T-helper 2 cell (primary cell): ENCODE measurements at places on chromosomes 11 and 22.
A peak's percentile ranks its signal among the peaks of the same experiment; 100 is the strongest.

GRCh38 chr11:19719960-19720359, 7.3 kb downstream of the NAV2 start:
- DNase-seq = no peak

- peak; percentile 21 for DNase-seq
These were observed 33.5 kb upstream of the BAIAP2L2 start for GRCh38 chr22:38144025-38144405.

DNA sequence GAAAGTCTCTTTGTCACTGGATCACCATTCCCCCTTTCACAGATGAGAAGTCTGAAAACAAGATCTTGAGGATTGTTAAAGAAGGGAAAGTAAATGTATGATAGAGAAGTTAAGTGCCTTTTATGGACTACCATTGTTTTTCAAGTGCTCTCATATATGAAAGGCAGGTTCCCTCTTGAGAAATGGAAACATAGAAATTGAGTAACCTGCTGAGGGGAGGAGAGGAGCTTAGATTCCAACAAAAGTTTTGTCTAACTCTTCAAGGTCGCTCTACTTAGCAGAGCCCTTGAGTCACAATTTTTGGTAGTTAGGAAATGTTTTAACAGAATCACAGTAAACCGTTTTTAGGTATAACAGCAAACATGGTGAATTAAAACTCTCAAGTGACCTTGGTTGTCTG, 80.1 kb downstream of the SVIP start:
- no peak for DNase-seq

DNA sequence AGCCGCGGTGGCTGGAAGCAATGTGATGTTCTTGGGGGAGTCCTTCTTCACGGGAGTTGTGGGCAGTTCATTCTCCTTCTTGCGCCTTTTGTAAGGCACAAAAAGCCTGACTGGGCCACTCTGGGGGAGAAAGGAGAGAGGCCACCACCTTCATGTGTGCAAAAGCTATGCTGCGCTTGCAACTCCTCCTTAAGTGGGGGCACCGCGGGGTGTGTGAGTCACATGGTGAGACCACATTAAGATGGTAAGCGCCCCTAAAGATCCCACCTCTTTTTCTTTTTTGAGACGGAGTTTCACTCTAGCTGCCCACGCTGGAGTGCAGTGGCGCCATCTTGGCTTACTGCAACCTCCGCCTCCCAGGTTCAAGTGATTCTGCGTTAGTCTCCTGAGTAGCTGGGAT, 14.1 kb downstream of the DEAF1 start:
- no peak for DNase-seq

- no peak for DNase-seq
These were observed 2.5 kb upstream of the MUC5AC start for GRCh38 chr11:1155274-1155693.

- no peak for DNase-seq
These were observed 12.6 kb downstream of the INSC start for GRCh38 chr11:15127341-15127740.

DNA sequence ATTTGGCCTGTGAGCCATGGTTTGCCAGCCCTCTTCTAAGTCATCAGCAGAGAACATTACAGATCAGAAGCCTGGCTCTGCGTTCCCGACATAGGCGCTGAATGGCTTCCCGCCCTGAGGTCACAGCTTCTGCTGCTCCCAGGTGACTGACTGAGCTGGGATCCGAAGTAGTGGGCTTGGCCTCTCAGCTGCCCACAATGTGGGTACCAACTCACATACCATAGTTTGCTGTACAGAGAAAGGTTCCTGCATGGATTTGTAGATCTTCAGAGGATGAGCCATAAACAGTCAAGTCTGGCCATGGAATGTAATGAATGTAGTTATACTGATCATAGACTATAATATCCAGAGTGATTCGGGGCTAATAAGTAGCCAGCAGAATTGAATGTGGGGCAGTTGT, 42.6 kb downstream of the TEAD1 start:
- DNase-seq = no peak

GRCh38 chr11:58289266-58289665, 21.2 kb upstream of the OR10W1 start:
- no peak for DNase-seq

GRCh38 chr11:62514151-62514550, 32.5 kb downstream of the AHNAK start:
- DNase-seq = no peak
